ENCODE measurements at places on chromosomes 4 and X.
A peak's percentile ranks its signal among the peaks of the same experiment; 100 is the strongest.

DNA sequence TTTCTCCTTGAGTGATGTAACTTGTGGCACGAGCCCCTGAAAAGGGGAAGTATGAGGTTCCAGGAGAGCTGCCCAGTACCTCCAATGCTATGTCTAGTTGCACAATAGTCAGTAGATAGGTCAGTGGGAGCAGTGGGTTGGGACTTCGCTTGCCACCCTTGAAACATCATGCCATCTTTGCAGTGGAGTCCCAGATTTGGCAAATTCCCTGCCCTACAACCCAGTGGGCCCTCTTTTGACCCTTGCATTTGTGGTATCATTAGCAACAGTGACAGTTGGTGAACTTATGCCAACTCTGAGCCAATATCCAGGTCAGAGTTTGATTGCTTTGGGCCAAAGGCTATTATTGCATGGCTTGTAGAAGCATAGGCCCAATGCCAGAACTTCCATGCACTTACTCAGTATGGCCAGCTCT lies 12.3 kb downstream of the FHL1 start:
- no peak for DNase-seq

GRCh38 chr4:176002007-176002613 lies 63.5 kb upstream of the WDR17 start:
- DNase-seq = peak; percentile 5

- DNase-seq = no peak
Measured at GRCh38 chr4:158710814-158711213, 12.4 kb downstream of the PPID start.

DNA sequence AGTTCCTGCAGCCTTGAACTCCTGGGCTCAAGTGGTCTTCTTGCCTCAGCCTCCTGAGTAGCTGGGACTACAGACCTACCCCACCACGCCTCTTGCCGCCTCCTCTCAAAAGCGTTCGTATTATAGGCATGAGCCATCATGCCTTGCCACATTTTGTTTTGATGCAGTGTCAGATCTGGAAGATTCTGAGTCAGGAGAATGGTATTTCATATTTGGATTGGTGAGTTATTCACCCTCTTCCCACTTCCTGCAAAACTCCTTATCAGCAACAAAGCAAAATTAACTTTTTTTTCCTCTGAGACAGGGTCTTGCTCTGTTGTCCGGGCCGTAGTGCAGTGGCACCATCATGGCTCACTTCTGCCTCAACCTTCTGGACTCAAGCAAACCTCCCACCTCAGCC lies 29.6 kb downstream of the REST start:
- no peak for DNase-seq

DNA sequence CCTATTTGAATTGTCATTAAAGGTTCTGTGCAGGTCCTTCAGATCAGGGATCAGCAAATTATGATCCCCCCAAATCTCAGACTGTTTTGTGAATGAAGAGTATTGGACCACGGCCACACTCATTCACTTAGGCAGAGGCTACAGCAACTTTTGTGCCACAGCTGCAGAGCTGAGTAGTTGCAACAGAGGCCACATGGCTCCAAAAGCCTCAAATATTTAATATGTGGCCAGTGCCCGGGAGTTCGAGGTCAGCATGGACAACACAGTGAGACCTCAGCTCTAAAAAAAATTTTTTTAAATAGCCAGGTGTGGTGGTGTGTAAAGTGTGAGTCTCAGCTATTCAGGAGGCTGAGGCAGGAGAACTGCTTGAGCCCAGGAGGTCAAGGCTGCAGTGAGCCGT lies 100.7 kb downstream of the NSUN7 start:
- DNase-seq = no peak

DNA sequence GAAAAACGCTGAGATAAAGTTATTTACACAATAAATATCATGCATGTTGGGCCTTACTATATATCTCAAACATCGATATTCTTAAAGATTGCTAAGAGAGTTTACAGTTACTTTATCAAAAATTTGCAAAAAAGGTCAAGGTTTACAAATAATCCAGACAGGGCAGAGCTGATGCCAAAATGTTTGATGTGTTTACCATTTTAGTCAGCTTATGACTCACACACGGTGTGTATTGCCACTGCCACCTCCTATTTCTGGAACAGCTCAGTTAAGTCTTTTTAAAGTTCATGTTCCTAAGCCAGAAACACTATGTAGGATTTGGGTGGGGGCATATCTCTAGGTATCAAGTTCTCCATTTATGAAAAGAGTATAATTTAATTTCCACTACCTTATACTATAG lies 580.6 kb downstream of the INPP4B start:
- no peak for DNase-seq

DNA sequence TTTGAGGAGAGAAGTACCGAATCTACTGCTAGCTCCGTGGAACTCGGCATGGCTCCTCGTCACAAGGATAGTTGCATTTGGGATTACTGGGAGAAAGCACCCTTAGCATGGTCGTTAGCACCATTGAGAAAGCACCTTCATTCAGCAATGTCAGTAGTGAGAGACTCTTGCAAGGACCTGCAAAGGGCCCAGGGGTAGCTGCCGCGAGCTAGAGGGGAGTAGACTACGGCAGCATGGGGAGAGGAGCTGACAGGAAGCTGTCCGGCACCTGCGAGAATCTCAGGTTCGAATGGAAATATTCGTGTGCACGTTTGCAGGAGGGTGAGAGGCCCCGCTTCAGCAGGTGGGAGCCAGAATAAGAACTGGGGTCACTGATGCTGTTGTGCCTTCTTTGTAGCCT lies 20.2 kb downstream of the TLR10 start:
- no peak for DNase-seq

DNA sequence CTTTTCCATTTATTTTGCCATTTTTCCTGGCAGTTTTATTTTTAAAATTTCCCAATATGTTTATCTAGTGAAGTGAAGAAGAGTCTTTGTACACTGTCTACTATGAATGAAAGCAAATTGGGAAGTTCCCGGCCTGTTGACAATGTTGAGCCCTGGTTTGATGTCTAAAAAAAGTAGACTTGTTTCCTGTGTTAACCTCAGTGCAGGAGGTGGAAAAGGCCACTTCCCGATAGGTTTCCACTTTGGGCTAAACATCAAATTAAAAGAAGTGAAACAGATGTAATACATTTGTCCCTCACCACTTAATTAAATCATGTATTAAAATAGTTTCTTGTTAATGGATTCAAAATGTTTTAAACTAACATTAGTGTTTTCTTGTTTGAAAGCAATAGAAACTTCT lies 30.0 kb downstream of the BBS12 start:
- no peak for DNase-seq

- DNase-seq = no peak
Measured at GRCh38 chr4:161002386-161002785, 1161.4 kb downstream of the FSTL5 start.

- no peak for DNase-seq
Measured at GRCh38 chr4:72358483-72358882, 210.5 kb downstream of the ADAMTS3 start.

DNA sequence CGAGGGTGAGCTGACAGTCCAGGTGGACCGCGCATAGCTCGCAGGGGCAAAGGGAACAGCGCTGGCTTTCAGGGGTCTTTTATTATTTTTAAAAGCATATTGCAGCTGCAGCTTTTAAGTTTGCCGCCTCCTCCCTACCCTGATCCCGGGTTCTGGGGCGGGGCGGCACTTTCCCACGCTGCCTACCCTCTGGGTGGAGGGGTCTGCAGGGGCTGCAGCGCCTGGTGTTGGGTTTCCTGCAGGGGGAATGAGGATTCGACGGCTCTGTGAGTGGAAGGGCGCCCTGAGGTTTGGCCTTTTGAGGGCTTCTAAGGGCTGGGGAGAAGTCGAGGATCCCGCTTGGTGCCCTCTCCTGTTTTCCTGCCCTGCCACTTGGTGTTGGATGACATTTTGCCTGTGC lies 80.7 kb upstream of the SCML1 start:
- DNase-seq = no peak

DNA sequence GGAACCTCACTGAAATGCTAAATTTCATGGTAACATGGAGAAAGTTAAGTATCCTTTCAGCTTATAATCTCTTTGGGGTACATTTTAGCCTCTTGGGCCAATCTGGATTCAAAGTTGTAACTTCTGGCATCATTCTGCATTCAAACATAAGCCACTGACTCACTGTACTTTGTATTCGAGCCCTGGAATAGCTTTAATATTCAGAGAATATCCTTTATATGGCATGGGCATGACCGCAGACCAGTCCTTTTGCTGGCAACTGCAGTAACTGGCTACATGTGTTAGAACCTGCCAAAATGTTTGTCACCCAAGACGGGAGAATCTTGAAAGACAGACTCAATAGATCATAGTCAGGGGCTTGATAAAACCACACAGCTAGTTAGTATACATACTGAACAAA lies 3.3 kb downstream of the GASK1B start:
- peak; percentile 46 for DNase-seq

- no peak for DNase-seq
Measured at GRCh38 chr4:47736146-47736545, 101.7 kb downstream of the CORIN start.

DNA sequence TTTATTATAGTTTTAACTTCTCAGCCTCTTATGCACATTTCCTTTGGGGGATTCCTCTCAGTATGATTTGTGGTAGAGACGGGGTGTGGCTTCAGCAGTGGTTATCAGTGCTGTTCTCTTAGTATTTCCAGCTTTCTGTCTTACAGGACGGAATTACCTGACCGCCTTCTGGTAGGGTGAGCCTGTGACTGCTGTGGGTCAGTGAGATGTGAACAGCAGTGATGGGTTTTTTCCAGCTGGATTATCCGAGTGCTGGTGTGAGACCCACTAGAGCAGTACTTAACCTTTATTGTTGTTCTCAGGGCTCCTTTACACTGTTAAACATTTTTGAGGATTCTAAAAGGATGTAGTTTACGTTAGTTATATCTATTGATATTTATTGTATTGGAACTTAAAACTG lies 135.2 kb downstream of the SLIT2 start:
- no peak for DNase-seq

GRCh38 chr4:89855236-89855635 lies 18.3 kb upstream of the SNCA start:
- DNase-seq = no peak

GRCh38 chrX:94576367-94577004 lies 902.5 kb downstream of the FAM133A start:
- DNase-seq = no peak

- no peak for DNase-seq
Measured at GRCh38 chrX:29082558-29082957, 495.3 kb downstream of the IL1RAPL1 start.

DNA sequence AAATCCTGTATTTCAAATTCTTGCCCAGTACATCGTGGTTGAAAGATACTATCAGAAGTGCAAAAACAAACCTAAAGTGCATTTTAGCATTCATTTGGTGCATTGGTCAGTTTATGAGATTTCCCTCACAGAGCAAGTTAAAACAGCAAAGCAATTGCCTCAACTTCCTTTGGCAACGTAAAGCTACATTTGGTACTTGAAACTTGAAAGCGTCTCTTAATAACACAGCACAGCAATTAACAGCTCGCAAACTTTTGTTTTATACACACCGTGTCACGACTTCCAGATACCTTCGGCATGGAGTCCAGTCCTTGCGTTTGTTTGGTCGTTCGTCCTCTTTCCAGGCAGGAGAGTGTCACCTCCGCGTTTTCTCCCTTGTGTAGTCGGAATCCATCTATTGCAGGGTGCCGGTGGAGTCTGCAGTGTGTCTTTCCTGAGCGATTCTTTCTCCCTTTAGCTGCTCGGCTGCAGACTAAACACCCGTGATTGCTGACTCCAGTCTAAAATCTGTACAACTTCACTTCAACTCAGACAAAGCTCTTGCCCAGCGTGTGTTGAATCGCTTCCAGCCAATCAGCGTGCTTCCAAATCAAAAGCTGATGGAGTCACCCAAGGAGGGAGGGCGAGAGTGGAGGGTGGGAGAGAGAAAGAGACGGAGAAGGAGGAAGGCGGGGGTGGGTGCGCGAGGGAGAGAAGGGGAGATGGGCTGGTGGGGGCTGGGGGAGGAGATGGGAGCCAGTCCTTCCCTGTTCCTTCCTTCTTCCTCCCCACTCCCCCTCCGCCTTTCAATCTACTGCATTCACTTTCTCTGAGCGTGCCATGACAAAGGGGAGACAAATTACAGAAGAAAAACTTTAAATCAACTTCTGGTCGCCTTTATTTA lies at the start of gene PCDH18:
Gene PCDH18, minus strand, starts transcription at position 509 of the 883 bp plus-strand sequence. Its CDS starts 406 bp downstream, at position 103.
- peak; percentile 73 for DNase-seq

DNA sequence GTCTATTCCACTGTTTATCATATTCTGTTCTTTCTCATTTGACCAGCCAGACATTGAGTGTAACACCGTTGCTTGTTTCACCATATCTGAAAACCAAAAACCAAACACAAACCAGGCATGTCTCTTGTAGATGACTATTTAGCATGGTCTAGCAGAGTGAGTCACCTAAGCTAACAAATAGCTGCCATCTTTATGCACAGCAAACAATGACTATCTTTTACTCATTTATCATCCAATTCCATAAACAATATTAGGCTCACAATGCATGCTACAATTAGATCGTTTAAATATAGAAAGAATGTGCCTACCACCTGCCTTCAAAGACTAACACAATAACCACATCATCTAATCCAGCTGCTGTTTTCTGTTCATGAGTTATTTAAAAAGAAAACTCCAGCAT lies 495.4 kb downstream of the PCDH19 start:
- no peak for DNase-seq

- no peak for DNase-seq
Measured at GRCh38 chrX:17968367-17968766, 107.3 kb upstream of the RAI2 start.

GRCh38 chrX:153724252-153725038 lies at the start of the genes ABCD1 and BCAP31:
Gene ABCD1, plus strand, starts transcription at chrX:153724856. Its CDS starts 411 bp downstream, at chrX:153725267.
Gene BCAP31, minus strand, starts transcription at chrX:153724387. Its CDS starts 1,143 bp downstream, at chrX:153723244.
- peak; percentile 84 for DNase-seq

DNA sequence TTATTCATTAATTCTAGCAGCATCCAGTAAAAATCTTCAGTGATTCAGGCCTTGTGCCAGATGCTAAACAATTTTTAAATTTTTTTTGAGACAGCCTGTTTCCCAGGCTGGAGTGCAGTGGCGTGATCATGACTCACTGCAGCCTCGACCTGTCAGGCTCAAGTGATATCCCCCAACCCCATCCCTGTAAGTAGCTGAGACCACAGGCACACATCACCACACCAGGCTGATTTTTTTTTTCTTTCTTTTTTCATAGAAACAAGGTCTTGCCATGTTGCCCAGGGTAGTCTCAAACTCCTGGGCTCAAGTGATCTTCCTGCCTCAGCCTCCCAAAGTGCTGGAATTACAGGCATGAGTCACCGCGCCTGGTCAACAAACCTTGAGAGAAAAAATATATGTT lies 705.5 kb downstream of the ARAP2 start:
- no peak for DNase-seq

- DNase-seq = peak; percentile 17
Measured at GRCh38 chr4:76420188-76420761, 666 bp downstream of the CCDC158 start.

GRCh38 chrX:141960578-141960977 lies 56.9 kb downstream of the MAGEC1 start:
- no peak for DNase-seq

GRCh38 chr4:145540235-145540634 lies 58.6 kb downstream of the SMAD1 start:
- DNase-seq = no peak

DNA sequence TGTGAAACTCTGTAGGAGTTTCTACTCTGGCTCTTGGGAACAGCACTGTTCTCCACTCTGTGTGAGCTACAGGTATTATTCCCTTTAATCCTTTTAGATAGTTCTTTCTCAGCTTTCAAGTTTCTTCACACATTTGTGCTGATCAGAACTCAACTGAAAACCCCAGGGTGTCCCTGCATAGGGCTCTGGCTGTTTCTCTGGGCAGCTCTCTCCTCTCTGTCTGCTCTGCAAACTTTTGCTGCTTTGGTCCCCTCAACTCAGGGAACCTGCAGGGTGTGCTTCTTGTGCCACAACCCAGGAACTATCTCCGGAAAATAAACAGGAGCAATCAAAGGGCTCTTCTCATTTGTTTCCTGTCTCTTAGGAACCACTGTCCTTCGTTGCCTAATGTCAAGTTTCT lies 196.6 kb upstream of the GABRA2 start:
- DNase-seq = peak; percentile 3
